ENCODE measurements at places on chromosomes 11 and 22.
A peak's percentile ranks its signal among the peaks of the same experiment; 100 is the strongest.

DNA sequence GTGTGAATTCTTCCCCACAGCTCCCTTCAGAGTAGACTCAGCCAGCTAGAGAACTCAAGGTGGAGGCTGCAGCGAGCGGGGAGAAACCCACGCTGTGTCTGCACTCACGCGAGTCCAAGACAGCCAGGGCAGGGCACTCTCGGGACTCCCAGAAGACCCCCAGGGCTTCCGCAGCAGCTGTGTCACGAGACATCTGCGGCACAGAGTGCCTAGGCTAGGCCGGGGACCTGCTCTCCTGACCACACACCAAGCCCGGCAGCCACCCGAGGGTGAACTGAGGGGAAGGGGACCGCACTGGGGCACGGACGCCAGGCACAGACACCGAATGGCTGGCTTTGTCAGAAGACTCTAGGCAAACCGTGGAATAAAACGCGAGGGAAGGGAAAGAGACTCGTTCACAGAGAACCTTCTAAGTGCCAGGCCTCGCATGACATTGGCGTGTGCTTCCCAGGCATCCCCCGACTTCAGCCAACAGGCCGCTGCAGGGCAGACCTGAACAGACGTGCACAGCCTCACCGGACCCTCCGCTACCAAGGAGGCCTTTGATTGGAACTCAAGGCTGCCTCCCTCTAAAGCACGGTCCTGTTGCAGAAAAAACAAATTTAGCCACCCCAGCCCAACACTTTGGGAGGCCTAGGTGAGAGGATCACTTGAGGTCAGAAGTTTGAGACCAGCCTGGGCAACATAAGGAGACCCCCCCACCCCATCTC is 18.2 kb upstream of the MOB2 start:
- DNase-seq, result no peak

DNA sequence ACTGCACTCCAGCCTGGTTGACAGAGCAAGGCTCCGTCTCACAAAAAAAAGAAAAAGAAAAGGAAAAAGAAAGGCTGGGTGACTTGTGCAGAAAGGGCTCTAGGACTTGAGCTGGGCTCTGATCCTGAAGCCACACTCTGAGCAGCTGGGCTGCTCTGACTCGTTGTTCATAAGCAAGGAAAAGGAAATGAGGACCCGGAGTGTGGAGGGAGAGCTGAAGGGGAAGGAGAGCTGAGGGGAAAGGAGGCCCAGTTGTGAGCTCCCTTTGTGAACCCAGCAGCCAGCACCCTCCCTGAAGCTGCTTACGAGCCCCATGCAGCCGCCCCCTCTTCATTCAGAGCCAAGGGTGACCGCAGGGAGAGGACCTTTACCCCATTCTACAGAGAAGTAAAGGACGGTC is 12.3 kb upstream of the SH3BP1 start:
- DNase-seq, result no peak

GRCh38 chr11:128521682-128522054 is 65.7 kb downstream of the ETS1 start:
- DNase-seq, result no peak

- peak; percentile 55 for DNase-seq
Observed at GRCh38 chr11:17734418-17734911, at the start of gene KCNC1. Gene KCNC1, plus strand, starts transcription at chr11:17734781. Its CDS starts 1,222 bp downstream, at chr11:17736003.

- DNase-seq, result no peak
Observed at GRCh38 chr11:70505761-70506657, 107.7 kb downstream of the CTTN start.

GRCh38 chr11:65102142-65103095 is 6.4 kb downstream of the VPS51 start:
- DNase-seq, result no peak

- no peak for DNase-seq
Observed at GRCh38 chr11:103773059-103773458, 263.4 kb upstream of the DDI1 start.

- no peak for DNase-seq
Observed at GRCh38 chr11:24944891-24945290, 448.0 kb downstream of the LUZP2 start.

GRCh38 chr11:8671193-8671612 is 11.3 kb downstream of the TRIM66 start:
- DNase-seq, result no peak

DNA sequence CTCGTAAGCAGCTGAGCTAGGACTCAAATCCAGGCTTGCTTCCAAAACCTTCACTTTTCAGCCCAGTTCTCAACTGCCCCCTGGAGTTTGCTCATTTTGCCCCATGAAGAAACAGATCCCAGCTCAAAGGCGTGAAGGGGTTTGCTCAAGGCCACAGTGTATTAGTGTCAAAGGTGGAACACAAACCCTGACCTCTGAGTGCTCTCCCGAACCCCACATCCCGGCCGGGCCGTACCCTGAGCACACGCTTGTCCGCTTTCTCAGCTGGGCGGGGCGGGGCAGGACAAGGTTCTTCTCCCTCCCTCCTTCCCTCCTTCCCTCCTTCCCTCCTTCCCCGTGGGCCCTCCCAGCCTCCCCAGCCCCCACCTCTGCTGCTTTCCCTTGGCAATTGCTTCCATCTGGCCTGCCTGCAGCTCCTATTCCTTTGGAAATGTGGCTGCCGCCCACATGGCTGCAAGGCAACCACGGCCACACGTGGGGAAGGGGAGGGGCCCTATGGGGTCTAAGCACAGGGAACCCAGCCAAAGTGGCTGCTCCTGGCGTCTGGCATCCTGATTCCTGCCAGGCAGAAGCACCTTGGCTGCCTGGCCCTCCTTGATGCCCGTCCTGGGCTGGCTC is 4.1 kb downstream of the ST3GAL4 start:
- no peak for DNase-seq

GRCh38 chr22:23767303-23767672 is 484 bp downstream of the CHCHD10 start:
- no peak for DNase-seq
